ENCODE measurements at places on chromosomes 7 and 10.
A peak's percentile ranks its signal among the peaks of the same experiment; 100 is the strongest.

GRCh38 chr7:92158660-92159575 is 20.0 kb downstream of the LRRD1 start:
- no peak for DNase-seq

GRCh38 chr7:151017370-151017952 is 6.8 kb downstream of the ATG9B start:
- DNase-seq = no peak

DNA sequence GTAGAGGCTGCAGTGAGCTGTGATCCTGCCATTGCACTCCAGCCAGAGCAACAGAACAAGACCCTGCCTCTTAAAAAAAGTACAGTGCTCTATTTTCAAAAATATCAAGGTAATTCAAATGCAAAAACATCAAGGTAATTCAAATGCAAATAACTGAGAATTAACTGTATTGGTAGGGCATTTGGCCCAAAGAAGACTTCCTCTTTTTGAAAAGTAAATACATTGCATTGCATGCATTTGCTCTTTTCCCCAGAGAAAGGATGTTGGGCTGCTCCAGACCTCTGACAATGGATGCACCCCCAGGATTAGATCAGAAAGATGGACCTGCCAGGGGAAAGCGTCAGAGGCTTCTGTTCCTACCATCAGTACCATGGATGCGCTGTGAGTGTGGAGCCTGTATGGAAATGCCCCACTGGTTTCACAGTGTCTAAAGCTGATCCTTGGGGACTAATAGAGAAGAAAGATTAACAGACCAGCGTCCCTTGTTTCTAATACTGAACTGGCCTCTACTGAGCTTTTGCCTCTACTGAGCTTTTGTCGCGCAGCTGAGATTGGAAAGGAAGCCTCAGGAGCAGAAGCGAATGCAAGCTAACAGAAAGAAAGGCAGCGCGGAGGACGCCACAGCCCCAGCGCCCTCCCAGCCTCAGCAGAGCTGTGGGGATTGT is 93.5 kb upstream of the LYZL2 start:
- no peak for DNase-seq

DNA sequence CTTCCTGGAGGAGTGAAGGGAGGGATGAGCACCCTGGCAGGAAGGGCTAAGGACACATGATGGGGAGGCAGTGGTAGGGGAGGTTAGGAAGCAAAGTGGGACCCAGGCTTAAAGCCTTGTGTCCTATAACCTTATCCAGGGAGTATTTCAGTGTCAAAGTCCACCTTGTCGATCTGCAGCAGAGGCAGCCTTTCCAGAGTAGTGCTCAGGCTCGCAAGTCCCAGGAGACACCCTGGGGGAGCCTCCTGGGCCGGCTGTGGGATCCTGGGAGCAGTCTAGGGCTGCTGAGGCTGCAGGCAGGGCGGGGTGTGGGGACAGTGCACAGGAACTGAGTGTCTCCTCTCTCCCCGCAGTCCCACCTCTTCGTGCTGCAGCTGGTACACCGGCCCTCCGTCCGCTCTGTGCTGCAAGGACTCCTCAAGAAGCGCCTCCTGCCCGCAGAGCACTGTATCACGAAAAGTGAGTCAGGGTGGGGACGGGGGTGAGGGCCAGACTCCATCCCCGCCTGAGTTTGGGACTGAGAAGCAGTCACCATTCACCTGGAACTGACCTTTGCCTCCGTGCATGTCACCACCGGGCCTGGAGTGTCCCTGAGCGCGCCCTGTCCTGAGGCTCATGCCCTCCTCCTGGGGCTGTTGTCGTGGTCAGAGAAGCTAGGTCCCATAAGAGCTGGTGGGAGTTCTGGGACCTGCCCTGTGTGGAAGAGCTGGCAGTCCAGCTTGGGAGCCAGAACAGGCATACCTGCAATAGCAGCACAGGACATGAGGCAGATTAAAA is 45.3 kb upstream of the PPIF start:
- no peak for DNase-seq

- no peak for DNase-seq
Observed at GRCh38 chr10:131211146-131211545, 100.4 kb downstream of the TCERG1L start.

DNA sequence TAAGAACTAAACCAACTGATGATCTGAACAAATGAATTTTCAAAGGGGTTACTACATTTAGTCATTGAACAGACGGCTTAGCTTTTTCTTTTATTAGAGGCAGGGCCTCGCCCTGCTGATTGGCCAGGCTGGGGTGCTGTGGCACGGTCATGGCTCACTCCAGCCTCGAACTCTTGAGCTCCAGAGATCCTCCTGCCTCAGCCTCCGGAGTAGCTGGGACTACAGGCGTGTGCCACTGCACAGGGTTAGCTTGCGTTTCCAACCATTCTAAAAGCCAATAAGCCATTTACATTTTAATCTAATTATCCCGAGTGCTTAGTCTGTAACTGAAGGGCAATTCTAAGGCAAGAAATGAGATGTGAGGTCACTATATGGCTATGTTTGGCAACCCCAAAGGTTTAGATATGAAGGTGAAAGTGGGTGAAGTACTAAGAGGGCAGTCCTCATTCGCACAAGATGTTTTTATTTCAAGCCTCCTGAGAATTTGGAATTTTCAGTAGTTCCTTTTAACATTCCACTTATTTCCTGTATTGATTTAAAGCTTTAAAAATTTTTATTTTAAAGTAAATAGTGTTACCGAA is 1.6 kb upstream of the CDK13 start:
- DNase-seq = no peak

DNA sequence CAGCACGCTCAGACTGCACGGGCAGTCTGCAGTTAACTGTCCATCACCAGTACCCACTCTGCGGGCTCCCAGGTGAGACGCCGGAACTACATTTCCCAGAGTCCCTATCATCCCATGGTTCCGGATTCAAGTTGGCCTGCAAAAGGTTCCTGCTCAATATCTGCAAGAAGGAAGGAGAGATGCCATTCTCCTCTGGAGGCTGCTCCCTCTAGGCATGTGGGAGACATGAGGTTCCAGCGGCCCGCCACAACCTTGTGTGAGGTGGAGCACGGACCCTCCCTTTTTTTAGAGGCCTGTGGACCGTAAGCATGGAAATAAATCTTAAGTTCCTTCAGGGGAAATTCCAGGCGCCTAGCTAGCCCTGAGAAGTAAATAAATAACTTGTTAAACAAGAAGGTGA is 29.7 kb downstream of the NUP42 start:
- no peak for DNase-seq

DNA sequence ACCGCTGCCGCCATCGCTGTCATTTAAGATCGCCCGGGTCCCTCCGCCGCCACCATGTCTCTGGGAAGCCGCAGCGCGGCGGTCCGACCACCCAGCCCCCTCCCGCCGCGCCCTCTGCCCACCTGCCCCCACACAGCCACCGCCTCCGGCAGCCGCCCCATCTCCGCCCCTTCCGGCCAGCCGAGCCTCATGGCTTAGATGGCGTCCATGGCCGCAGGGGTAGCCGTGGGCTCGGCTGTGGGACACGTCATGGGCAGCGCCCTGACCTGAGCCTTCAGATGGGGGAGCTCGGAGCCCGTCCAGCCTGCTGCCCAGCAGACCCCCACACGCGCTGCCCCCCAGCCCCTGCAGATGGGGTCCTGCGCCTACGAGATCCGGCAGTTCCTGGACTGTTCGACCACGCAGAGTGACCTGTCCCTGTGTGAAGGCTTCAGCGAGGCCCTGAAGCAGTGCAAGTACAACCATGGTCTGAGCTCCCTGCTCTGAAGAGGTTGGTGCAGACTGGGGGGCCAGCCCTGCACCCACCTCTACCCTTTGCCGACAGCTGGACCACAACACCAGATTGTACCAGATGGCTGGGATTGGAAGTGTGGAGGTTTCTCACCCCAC is 38.0 kb upstream of the TARP start:
- DNase-seq = peak; percentile 62

GRCh38 chr10:27838361-27838760 is 92.7 kb upstream of the MKX start:
- DNase-seq = no peak

GRCh38 chr10:106643473-106643872 is 521.0 kb downstream of the SORCS1 start:
- no peak for DNase-seq

DNA sequence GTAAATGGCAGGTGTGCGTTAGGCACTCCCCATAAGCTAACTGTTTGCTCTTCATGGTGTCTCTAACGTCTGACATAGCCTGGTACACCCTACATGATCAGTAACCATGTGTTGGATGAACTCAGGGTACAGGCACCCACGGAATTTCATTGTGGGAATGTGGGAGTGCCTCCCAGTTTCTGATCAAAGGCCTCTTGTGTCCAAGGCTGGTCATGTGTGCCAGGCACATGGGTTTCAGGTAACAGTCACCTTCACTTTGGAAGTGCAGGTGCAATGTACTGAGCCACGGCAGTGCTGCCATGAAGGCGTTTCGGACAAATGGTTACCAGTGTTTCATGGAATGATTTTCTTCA is 298.3 kb downstream of the DNAJB6 start:
- DNase-seq = no peak

DNA sequence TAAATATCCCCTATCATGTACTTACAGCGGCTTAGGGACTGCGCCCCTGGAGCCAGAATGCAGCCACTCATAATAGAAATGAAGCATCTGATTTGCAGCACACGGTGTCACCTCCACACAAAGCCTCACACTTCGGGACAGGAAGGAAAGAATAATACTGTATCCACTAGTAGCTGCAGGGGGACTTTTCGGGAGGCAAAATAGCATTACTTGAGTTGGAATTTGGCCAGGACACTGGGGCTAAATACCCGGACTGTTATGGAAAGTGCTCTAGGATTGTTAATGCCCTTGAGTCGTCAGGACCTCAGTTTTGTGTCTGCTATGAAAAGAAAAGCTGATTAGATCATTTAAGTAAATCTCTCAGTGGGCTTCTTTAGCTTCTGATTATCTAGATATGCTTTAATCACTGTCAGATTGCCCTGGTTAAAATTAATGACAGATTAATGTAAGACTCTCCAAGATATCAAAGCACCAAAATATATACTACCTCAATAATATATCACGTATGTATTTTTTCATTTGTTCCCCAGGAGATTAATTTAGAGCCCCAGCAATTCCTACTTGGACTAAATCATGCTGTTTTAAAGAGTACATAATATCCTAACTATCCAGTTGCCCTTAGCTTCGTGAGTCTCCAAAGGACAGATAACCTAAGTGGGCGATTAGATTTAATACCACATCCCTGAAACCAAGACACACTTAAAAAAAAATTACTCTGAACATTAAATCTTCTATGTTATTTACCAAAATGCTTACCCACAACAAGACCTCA is 173.0 kb upstream of the NEBL start:
- DNase-seq = no peak

DNA sequence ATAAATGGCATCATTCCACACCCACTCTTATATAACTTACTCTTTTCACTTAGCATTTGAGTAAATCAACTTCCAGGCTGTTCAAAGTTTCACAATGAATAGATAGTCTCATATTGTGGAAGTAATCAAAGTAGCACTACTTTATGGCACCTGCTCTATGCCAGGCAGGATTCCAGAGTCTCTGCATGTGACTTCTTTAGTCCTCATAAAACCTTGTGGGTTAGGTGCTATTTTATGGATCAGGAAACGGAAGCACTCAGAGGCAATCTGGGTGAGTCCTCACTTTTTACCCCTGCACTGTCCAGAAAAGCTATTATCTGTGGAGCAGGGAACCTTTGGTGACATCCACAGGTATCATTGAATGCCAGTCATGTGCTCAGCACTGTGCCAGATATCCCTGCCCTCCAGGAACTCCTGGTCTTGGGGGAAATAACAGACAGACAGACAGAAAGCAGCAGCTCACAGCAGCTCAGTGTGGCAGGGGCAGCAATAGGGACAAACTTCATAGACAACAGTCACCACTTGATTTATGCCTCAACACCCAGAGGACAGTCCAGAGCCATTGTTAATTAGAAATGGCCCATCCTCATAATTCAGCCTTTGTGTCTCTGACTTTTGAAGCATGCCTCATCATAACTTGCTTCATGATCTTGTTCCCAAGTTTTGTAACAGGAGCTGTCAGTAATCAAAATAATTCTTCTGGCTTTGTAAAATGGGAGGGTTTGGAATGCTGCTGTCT is 160.6 kb downstream of the SEC23IP start:
- DNase-seq = no peak

DNA sequence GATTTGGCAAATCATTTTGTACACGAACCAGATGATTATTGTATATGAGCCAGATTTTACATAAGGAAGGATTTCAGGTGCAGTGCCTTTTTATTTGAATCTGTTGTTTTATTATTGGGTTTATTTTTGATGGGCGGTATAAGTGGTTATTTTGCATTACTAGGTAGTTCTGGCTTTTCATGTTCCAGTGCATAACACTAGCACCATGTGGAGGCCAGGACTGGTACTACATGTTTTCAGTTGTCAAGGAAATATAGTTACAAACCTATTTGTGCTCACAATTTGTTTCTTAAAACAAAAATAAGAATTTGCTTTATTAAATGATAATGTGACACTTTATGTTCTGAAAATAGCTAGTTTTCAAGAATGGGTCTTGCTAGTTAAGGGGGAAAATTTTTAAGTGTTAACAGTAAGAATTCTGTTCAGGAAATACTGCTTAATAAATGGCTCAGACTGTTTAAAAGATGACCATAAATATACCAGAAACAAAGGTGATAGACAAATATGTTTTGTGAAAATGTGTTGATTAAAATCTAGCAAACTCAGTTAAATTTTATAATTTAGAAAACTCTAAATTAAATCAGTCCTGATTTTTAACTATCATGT is 7.1 kb upstream of the SEMA3E start:
- peak; percentile 36 for DNase-seq

DNA sequence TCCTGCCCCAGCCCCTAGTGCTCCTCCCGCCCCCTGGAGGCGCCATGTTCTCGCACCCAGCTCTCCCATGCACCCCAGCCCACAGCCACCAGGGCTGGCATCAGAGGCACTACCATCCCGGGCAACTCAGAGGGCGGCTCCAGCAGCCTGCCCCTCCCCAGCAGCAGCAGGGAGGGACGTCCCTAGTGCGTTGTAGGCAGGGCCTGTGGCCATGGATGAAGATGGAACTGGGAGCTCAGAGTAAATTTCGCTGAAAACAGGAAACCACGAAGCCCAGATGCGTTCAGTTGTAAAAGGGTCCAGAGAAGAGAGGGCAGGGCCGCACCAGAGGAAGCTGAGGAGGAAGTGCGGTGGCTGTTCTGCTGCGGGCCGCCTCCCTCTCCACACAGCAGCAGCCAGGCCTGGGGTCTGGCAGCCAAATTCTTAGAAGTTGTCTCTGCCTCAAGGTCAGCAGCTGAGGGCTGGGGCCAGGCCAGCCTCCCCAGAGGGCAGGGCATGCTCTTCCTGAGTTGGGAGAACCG is 24.6 kb downstream of the VSIR start:
- DNase-seq = peak; percentile 100

DNA sequence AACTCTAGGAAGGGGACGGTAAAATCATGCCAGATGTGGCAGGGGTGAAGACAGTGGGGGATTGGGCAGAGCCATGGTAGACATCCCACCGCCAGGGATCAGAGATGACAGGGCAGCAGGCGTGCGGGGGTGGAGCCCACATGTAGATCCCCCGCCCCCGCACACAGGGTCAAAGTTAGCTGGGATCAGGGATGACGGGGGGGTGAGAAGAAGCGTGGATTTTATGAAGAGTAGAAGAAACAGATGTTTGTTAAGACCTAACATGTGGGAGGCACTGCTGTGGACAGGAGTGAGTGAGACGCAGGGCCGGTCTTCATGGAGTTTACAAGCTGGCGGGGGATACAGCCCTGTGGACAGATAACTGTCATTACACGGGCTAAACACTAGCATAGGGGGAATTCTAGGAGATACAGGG is 154.0 kb upstream of the KLF14 start:
- DNase-seq = no peak
